ENCODE measurements at places on chromosomes 1 and 21.

DNA sequence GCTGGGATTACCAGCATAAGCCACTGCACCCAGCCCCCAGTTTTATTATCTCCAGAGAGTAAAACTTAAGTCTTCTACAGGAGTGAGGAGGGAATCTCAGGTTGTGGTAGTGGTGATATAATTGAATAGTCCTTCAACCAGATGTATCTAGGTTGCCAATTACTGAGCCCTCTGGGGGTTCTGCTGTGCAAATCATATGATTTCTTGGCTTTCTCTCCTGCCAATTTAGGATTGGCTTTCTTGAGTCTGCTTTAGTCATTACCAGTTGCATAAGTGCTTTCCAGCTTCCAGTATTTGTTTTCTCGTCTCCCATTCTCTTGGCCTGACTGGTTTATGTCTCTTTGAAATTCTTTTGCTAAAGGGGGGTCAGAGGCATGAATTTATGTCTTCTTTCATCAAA lies 11.1 kb downstream of the CPT2 start:
- DNase-seq, result no peak

GRCh38 chr1:154910851-154911250 lies 25.7 kb downstream of the PMVK start:
- no peak for DNase-seq

DNA sequence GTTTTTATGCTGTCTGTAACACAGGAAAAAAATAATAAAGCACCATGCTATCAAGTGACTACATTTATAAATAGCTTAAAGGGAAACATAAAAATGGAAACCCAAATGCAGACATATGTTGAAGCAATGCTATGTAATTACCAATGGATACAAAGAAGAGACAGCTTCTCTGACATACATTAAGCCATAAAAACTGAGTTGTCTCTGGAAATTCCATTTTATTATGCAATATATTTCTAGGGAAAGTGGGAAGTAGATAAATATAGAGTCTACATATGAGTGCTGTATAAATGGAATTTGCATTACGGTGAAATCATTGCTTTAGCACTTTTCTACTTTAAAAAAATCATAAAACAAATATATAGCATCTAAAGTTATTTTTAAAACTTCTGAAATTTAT lies 135.2 kb upstream of the COL11A1 start:
- no peak for DNase-seq

- DNase-seq, result no peak
Observed at GRCh38 chr1:13824626-13825025, 124.6 kb downstream of the PRDM2 start.

GRCh38 chr1:32104127-32104526 lies 3.7 kb upstream of the KPNA6 start:
- DNase-seq, result no peak

- no peak for DNase-seq
Observed at GRCh38 chr1:94670273-94670672, 128.7 kb upstream of the F3 start.

DNA sequence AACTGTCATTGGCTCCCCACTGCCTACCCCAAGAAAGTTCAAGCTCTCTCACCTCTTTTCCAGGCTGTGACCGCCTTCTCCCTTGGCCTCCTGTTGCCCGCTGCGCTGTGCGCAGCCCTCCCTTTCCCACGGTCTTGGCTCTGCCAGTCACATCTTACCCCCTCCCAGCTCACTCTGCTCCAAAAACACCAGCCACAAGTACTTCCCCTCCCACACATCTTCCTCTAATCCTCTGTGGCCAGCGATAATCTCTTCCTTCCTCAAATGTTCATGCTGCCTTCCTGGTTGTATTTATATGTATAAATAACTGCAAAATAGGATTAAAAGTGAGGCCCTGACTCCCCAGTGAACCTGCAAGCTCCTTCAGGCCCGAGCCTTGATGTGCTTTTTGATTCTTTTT lies 81.8 kb downstream of the AJAP1 start:
- DNase-seq, result no peak

- no peak for DNase-seq
Observed at GRCh38 chr1:87872189-87872588, 543.5 kb downstream of the LMO4 start.

GRCh38 chr1:65846866-65847265 lies 54.2 kb downstream of the PDE4B start:
- no peak for DNase-seq

DNA sequence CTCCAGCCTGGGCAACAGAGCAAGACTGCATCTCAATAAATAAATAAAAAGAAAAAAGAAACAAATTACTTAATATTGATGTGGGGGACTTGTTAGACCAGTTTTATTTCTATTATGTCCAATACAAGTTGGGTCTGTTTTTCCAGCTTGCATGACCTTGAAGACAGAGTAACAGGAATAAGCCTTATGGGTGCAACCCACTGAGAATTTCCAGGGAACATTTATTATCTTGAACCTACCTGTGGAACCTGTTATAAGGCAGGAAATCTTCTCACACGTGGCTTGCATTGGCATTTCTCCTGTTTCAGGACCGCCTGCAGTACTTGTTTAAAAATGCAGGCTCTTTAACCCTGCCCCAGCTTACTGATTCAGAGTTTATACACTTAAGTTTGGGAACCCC lies 64.0 kb downstream of the ZBTB17 start:
- no peak for DNase-seq

GRCh38 chr1:25679171-25679570 lies 62.6 kb downstream of the MAN1C1 start:
- DNase-seq, result no peak

DNA sequence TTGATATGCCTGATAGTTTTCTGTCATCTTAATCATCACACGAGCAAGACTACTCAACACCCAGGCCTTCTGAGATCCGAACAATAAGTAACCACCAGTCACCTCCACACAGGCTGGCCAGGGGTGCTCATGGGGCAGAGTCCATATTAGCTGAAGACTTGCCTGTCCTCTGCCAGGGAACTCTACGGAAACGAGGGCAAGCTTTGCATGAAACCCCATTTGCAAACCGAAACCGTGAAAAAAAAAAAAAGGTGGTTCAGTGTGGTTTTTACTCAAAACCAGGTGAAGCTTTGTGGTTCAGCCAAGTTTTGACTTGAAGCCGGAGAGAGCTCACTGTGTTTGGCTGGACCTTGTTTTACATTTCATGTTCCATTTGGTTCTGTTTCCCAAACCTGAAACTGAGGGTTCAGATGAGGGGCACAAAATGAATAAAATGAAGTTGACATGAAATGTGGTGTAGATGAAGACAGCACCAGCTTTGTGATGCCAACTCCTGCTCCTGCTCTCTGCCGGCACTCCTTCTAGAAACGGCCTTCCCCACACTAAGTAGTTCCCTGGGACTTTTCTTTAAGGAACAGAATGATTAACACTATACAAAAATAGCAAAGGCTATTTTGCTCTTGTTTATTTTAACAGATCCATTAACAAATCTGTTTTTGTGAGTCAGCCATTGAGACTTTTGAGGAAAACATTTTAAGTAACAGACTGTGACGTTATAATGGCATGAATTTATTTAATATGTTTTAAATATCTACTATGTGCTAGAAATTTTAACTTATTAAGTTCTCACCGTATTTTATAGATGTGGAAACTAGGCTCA lies 74.7 kb downstream of the RUNX1 start:
- no peak for DNase-seq

- DNase-seq, result no peak
Observed at GRCh38 chr1:226344441-226345259, 35.7 kb upstream of the LIN9 start.

- no peak for DNase-seq
Observed at GRCh38 chr21:15289246-15289645, 224.4 kb upstream of the NRIP1 start.

DNA sequence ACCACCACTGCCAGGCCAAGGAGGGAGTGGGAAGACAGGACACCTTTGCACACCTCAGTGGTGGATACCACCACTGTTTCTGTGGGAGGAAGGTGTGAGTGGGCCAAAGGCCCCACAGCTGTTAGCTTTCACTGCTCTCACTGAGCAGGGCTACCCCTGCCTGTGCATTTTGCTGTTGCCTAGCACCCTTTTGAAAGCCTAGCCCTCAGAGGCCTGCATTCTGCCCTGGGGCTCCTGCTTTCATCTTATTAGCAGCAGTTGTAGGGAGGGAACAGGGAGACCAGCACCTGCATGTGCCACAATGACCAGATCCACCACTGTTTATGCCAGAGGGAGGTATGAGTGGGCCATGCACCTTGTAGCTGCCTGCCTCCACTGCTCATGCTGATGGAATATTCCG lies 110.9 kb upstream of the C21orf91 start:
- DNase-seq, result no peak
